ENCODE measurements at places on chromosomes 1 and 21.

DNA sequence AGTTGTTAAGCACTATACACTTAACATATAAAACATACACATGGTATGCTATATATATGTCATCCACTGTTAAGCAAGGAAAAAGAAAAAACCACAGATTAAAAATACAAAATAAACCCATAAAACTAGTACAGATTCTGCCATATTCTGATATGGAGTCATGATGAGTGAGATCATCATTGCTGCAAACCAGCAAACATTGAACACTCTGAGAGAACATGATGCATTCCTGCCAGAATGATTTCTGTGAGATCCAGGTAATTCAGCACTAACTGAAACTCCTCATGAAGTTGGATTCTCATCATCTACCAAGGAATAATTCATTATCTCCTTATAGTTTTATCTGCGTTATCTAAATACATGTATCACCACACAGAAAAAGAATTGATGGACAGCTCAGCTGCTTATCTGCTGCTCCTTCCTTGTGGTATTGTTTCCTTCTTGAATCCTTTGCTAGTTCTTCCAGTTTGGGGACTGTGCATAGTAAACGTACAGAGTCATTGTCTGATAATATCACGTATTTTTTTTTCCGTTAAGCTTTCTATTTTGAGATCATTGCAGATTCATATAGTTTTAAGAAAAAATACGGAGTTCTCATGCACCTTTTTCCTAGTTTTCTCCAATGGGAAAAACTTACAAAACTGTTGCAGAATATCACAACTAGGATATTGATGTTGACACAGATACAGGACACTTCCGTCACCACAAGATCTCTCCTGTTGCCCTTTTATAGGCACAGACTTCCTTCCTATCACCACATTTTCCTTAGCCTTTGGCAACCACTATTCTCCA is 9.3 kb downstream of the RAB4A start:
- no peak for DNase-seq

DNA sequence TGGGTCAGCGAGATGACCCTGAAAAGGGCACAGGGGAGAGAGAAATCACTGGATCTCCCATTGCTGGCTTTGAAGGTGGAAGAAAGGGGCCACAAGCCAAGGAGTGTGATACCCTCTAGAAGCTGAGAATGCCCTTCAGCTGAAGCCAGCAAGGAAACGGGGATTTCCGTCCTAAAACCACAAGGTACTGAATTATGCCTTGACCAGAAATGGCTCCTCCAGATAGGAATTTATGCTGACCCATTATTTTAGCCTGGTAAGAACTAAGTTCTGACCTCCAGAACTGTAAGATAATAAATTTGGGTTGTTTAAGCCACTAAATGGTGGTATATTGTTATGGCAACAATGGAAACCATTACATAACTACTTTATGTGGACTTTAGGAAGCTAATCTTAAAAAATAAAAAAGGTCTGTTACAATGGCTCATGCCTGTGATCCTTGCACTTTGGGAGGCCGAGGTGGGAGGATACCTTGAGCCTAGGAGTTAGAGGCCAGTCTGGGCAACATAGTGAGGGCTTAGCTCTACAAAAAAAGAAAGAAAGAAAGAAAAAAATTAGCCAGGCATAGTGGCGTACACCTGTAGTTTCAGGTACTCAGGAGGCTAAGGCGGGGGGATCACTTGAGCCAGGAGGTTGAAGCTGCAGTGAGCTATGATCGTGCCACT is 3.6 kb upstream of the H6PD start:
- DNase-seq = no peak

DNA sequence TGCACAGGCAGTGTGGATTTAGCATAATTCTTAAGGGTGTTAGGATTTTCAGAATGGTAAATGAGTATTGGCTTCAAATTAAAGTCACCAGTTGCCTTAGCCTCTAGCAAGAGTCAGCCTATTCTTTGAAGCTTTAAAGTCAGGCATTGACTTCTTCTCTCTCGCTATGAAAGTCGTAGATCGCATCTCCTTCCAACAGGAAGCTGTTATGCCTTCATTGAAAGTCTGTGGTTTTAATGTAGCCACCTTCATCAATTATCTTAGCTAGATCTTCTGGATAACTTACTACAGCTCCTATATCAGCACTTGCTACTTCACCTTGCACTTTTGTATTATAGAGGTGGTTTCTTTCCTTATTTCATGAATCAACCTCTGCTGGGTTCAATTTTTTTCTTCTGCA is 320.2 kb downstream of the PTPRC start:
- DNase-seq = no peak

DNA sequence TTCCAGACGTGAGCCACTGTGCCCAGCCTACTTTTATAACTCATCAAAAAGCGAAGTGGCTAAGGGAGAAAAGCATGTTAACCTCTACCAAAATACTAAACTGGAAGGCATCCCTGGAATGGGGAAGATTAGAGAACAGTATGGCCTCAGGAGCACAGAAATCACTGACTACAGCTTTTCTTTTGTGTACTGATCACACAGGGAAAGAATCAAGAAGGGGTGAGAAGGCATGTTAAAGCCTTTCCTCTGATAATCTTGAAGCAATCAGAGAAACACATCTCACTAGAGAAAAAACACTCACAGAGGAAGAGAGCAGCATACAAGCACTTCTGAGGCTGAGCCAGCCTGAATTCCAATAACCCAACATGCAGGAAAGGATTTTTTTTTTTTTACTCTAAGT is 10.7 kb downstream of the PCAT6 start:
- DNase-seq = no peak

DNA sequence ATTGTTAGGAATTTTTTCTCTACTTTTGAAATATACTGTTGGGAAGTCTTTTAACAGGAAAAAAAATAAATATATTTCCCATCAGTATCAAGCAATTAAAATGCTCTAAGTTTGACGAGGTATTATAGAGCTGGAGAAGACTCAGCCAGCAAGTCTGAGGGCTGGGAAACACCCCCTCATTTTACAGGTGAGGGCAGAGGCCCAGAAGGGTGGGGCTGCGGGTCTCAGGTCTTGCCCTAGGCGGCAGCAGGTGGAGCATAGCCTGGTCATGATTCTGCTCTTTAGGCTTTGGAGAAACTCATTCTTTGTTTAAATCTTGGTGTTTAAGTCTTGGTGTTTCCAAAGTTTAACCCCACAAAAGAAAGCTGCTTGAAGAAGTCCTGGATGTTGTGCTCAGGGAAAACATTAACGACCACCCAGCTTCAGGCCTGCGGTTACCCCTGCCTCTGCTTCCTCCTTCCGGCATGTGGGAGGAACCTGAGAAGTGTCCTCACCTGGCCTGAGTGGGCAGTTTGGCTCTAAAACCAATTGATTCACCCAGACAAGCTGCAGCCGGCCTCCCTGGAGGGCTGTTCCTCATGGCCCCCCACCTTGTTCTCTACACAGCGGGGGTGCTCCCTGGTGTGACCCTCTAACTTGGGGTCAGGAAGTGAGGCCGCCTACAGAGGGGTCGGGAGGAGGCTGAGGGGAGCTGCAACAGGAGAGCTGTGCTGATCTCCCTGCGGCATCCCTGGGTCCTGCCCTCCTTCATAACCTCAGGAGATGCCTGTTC is 41.7 kb downstream of the OLFML2B start:
- DNase-seq = no peak

DNA sequence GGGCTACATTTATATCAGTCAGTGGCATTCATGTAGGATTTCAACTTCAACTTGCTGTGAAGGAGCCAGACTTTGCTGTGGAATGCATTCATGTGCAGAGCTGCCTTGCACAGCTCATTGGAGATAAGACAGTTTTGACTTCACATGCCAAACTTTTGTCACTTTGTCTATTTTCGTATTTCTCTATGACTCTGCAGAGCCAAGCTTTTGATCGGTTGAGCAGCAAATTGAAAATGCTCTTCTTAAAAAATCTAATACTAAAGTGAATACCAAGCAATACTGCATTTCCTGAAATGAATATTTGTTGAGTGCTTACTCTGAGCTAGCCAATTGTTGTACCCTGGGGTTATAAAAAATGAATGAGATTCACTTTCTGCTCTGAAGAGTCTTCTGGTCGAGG is 388.7 kb downstream of the ST6GALNAC3 start:
- no peak for DNase-seq

DNA sequence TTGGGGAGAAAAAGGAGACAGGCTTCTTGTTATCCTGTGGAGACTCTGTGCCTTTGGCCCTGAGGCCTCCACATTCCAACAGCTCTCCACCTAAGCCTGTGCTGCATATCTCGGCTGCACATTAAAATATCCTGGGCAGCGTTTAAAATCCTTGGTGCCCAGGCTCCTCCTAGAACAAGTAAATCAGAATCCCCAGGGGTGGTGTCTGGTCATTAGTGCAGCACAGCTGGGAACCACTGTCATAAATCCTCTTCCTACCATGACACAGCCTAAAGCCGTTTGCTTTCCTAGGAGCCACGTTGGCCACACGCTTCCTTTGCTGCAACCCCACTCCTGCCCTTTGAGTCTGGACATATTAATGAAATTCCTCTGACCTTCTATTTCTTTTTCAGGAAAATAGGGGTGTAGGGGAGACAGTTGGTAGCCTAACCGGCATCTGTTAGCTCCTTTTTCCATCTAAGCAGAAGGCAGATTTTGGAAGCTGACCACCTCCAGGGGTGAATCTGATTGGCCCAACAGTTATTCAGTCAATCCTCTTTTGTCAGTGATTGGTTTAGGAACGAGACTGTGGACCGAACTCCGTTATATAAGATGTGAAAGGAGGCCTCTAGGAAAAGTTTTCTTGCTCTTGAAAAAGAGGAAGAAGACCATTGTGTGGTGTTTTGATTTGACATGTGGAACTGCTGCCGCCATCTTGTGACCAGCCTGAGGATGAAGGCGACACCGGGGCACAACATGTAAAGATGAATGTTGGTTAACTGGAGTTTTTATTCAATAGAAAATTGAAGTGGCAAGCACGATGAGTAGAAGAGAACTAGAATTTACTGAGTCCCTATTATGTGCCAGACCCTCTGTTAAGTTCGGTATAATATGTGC is 41.9 kb downstream of the JUN start:
- DNase-seq = no peak

DNA sequence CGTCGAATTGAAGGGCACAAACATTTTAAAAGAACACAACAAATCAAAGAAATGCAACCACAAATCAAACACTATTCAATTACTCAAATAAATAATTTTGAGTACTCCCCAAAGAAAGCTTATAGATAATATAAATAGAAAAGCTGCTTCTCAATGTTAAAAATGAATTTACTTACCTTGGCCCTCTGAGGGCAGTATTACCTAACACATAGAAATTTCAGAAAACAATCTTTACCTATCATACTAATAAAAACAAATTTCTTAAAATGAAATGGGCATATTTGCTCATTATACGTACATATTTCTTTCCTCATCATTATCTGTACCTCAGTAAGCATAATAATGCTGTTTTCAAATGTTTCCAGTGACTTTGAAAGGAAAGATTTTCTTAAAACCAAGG is 141.8 kb downstream of the AKT3 start:
- DNase-seq = no peak
